ENCODE measurements at places on chromosomes 1 and 21. TPM values are rescaled to one million over a fixed set of nuclear protein-coding genes. Genes with fewer than 3 reads are reported as not detected.

GRCh38 chr1:110047463-110047862 lies 13.0 kb downstream of the STRIP1 start:
- DNase-seq = no peak

- DNase-seq = no peak
These were observed 1.3 kb upstream of the OLIG2 start for GRCh38 chr21:33024201-33025103.

DNA sequence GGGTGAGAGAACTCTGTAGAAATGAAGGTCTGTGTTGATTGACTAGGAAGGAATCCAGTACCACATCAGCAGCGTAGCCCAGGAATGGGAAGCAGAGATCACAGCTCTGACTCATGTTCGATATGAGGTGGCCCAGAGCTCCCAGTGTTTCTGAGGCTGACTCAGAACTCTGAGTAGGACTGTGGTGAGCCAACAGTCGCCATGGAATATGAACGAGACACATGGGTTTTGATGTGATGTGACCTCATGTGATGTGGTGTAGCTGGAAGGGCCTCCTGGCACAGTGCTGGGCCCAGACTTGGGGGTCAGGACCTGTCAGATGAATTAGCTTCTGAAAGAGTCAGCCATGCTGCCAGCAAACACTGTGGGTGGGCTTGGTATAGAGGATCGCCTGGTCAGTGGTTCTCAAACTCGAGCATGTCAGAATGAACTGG lies 237.0 kb downstream of the MRPL39 start:
- no peak for DNase-seq

GRCh38 chr1:12583484-12583883 lies 34.5 kb downstream of the DHRS3 start:
- DNase-seq = no peak

GRCh38 chr1:16422041-16422440 lies 15.2 kb downstream of the SPATA21 start:
- DNase-seq = no peak

DNA sequence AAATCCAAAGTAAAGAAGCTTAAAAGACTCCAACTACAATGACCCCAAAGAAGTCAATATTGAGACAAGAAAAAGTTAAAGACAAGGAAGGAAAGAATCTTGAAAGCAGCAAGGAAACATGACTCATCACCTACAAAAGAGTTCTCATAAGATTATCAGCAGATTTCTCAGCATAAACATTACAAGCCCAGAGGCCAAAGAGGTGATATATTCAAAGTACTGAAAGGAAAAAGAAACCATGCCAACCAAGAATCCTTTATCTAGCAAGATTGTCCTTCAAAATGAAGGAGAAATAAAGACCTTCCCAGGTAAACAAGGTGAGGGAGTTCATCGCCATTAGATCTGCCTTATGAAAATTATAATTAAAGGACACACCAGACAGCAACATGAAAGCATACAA lies 49.8 kb downstream of the CSMD2 start:
- DNase-seq = no peak

- DNase-seq = no peak
These were observed 126.0 kb upstream of the NRIP1 start for GRCh38 chr21:15190837-15191236.

DNA sequence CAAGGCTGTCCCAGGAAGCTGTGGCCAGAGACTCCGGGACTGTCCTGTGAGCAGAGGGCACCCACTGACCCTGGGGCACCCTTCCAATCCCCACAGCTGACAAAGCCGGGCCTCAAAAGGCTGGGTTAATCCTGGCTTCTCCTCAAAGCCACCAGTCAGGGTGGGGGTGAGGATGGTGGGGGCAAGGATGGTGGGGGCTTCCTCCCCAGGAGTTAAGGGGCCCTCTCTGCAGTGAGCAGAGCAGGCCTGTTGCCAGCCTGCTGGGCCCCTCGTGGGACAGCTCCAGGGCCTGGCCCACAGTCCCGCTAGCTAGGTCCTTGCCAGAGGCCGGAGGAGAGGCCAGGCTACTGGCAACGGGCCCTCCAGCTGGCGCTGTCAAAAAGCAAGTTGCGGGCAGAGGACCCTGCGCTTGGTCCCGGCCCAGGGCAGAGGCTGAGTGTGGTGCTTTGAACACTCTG lies 37.9 kb upstream of the CCDC27 start:
- DNase-seq = no peak

DNA sequence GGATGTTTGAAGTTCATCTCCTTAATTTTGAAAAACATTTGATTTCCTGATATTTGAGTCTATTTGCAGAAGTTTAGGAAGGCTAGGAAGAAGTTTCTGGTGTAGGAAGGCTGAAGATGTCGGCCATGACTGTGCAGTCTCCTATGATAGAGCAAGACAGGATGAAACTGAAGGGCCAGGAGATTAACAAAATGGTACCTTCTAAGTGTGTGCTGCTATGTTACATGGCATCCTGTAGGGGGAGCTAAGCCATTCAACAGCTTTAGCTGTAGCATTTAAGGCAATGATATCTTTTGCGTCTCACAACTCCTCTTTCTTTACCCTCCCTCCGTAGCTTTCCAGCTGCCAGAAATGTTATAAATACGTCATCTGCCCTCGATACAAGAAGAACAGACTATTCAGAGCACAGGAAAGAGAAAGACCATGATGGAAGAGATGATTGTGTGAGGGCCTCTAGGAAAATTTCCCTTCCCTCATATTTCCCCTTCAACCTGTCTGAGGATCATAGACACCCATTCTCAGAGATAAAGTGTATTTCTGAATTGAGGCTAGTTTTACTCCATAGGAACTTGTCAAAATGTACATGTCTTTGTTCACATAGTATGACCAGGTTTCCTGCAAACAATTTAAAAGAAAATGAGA lies 61.1 kb downstream of the XCL1 start:
- DNase-seq = peak; percentile 59

DNA sequence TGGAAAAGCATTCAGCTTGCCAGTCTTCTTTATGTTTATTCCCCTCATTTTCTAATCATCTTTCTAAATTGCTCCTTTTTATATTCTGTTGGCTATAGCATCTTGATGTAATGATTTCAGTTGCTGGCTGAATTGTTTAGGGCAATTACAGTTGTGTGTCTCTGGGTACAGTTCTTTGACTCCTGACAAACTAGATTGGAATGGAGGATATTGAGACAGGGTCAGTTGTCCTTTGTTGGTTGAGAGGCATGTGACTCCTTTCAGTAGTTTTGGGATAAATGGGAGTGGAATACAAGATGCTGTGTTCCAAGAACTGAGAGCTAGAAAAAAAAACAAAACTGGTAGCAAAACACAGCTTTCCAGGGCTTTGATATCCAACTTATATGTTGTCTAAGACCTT lies 1.5 kb downstream of the CENPF start:
- no peak for DNase-seq

GRCh38 chr1:177206831-177207355 lies 36.1 kb downstream of the BRINP2 start:
- no peak for DNase-seq

DNA sequence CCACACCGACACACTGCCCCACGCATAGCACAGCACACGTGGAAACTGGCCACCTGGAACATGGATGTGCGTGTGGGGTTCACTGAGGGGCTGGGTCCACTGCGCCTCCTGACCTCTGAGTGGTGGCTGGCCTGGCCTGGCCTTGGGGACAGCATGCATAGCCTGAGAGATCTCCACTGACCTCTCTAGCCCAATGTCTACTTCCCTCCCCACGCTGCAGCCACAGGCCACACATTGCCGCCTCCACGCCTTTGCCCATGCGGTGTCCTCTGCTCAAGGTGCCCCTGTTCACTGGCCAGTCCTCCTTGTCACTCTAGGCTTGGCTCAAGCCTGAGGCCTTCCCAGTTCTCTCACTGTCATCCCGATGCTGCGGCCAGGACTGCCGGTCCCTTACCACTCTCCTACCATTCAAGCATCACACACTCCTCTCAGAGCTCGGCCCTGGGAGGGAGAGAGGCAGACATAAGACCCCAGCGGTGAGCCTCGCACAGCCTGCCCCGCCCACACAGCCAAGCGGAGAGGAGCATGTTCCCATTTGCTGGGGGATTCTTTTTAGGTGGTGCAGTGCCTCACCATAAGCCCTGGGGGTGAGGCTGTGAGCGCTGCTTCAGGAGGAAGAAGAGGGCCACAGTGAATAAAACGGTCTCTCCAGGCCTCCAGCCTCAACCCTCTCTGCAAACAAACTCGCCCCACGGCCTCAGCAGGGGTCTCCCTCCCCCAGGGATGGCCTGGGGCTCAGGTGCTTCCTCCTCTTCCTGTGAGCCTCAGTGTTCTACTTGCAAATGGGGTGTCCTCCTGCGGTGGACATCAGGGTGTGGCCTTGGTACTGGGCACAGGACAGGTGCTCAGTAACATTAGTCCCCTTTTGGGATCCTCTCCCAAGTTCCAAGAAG lies 80.8 kb downstream of the DMRTB1 start:
- DNase-seq = no peak

GRCh38 chr1:60989749-60990713 lies 92.3 kb upstream of the NFIA start:
- DNase-seq = peak; percentile 79

EMC1 gene
- total RNA-seq = 38.1 TPM

AMIGO1 gene
- 1.0 TPM for total RNA-seq

PCP4L1 gene
- not detected for total RNA-seq

HMGCL gene
- total RNA-seq = 37.7 TPM

GJA8 gene
- not detected for total RNA-seq
